BJ (cell line): ENCODE measurements at places on chromosomes 4 and X. TPM values are rescaled to one million over a fixed set of nuclear protein-coding genes. Genes with fewer than 3 reads are reported as not detected.

SNCA gene
- polyA plus RNA-seq: 0.18 and 0.50 TPM in 2 replicates

DNA sequence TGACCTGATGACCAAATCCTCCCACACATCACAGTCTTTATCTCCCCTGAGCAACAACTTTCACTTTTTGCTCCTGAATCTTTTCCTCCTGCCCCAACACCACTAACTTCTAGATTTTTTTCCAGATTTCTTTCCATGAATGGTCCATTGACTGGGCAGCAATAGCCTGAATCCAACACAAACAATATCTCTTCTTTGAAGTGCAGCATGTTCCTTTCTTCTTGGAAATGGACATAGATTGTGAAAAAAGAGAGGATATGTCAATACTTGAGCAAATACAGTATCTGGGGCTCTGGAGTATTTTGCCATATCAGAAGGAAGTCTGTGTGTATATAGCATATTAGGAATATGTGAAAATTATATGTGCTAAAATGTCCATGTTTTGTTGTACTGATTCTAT lies 55.2 kb downstream of the CDS1 start:
- DNase-seq: no peak

- DNase-seq: no peak
These were observed 6.2 kb upstream of the PUDP start for GRCh38 chrX:7154041-7154597.

GRCh38 chr4:4985844-4986243 lies 33.4 kb downstream of the CYTL1 start:
- DNase-seq: no peak

DNA sequence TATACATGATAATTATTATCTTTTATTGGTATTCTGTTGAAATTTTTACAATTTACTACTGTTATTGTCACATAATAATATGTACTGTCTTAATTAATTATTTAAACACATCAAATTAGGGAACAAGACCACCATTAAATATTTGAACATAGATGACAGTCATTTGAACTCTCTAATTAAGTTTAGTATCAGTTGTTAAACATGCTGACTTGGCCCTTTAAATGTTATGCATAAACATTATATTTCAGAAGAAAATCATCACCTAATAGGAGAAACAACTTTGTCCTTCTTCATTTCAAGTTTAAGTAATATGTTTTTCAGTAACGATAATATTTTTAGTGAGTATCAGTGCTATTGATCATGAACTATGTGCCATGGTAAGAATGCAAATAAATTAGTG lies 623.5 kb upstream of the GNPDA2 start:
- DNase-seq: no peak
